Right ventricle myocardium superior (tissue), 1 donor: ENCODE measurements at places on chromosomes 1 and 21. TPM values are rescaled to one million over a fixed set of nuclear protein-coding genes. Genes with fewer than 3 reads are reported as not detected.

Gene OR2T29
- total RNA-seq: not detected

Gene PPP1R8
- total RNA-seq: 21.3 TPM

Gene FAAP20
- 38.7 TPM for total RNA-seq

DNA sequence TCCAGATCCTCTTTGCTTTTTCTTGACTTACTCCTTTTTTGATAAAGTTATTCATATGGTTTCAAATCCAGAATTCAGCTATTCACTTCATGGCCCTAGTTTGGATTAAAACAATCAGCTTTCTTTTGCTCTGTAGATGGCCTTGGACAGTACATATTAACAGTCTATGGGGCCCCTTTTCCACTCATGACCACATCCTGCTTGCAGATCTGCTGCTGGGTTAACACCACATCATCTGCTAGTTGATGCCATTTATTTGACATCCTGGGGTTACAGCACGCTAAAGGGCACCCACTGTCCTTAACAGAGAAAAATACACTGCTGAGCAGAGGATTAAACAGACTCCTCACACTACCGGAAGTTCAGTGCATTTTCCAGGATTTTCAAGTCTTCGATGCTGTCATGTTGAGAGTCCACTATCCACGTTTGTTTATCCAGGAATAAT, 941 bp upstream of the IFI16 start:
- DNase-seq: no peak

DNA sequence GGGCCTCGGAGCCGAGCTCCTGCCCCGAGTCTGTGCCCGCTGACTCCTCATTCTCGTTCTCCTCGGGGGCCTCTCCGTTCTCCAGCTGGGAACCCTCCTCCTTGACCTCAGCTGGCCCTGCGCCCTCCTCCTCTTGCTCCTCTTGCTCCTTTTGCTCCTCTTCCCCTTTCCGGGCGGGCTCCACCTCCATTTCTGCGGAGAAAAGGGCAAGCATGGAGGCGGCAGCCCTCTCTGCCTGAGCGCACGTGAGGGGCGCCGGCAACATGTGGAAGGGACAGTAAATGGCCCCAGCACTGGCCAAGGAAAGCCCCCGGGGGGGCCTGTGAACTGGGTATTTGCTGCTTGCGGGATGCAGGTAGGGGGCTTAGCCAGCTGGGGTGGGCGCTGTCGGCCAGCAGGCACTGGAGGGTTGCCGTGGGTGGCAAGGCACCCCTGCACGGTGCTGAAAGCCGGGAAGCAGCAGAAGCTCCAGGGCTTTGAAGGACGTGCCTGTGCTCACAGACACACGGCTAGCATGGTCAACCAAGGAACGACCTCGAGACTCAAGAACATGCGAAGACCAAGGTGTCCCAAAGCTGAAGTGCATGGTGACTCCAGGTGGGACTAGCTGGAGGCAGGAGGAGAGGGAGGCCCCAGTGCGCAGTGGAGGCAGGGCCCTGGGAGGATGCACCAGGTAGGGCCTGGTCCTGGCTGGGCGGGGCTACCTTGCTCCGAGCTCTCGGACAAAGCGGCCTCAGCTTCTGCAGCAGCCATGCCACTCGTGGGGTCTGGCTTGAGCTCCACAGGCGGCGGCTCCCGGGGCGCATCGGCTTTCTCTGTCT, 30.7 kb downstream of the ZBTB17 start:
- no peak for DNase-seq
